ENCODE measurements at places on chromosomes 3 and 15.

DNA sequence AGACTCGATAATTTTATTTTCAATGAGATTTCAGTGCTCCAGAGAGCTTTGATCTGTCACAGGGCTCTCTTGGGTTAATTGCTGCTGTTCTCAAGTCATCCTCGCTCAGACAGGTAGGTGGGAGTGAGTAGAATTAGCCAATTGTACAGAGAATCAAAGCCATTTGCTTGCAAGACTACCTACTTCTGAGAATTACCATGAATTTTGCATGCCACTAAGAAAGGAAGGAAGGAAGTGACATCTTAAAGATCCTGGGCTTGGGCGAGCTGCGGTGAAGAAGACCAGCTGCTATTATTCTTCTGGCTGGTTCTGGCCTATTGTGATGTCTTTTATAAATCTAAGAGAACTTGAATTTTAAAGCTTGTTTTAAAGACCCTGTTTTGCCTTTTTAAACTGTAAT is 154.1 kb upstream of the LPP start:
- DNase-seq = no peak

DNA sequence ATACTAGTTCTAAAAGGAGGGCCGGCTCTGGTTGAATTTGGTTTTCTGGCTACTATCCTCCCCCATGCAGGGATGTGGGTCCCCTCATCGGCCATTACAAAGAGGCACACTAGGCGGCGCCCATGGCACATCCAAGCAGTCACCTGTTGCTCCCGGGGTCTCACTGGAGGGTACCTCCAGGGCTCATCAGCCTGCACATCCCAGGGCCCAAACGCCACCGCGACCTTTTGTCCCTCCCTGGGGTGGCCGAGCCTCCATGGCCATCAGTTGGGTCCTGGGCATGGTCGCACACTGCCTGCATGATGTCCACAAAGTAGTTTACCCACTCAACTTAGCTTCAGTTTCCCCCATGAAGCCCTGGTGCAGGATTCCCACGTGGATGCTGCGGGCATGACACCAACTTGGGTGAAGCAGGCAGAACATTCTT is 28.3 kb downstream of the IDH3A start:
- no peak for DNase-seq

DNA sequence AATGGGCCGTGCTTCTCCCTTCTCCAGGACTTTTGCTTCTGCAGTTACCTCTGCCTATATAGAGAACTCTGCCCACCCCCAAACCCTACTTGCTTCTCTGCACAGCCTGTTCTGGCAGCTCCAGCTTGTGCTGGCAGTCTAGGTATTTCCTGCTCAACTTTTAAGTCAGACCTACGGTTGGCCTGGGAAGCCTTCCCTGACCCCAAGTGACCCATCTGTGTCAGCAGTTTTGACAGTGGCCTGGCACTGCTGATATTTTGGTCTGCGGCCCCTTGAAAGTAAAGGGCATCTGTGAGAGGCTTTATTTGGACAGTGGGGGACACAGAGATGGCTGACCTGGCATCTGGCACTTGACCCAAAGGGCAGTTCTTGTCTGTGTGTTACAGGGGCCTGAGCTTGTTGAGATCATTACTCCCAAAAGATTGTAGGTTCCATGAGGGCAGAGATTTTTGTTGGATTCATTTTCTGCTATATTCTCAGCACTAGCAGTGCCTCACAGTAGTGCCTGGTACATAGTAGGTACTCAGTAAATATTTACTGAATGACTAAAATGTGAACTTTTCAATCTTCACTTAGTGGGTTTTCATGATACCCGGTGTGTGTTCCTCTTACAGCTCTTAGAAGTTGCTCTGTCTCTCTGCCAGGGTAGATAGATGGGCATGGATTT is 55.2 kb upstream of the TRAK1 start:
- DNase-seq = no peak

- DNase-seq = no peak
Measured at GRCh38 chr3:10173095-10173925, 8.6 kb downstream of the IRAK2 start.

GRCh38 chr3:38084334-38085310 is 45.6 kb downstream of the DLEC1 start:
- no peak for DNase-seq

DNA sequence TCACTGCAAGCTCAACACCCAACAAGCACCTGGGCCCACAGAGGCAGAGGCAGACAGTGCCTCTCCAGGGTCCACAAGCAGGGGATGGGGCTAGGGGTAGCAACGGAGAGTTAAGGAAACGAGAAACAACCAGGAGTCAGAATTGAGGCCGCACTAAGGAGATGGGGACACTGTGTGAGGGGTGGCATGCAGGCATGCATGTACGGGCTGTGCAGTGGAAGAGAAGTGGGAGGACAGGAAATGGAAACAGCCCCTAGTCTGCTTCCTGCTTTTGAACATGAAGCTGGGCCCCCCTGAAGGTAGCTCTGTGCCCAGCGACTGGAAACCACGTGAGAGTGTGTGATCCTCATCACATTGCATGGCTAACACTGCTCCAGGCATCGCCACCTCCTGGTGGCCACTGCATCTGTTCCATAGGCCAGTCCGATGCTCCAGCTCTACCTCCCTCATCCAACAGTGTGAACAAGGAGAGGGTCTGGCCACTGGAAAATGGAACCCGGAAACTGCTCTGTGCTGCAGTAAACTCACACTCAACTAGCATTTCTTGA is 44.0 kb downstream of the XXYLT1 start:
- peak; percentile 49 for DNase-seq

GRCh38 chr3:102532901-102533300 is 98.1 kb downstream of the ZPLD1 start:
- DNase-seq = no peak

DNA sequence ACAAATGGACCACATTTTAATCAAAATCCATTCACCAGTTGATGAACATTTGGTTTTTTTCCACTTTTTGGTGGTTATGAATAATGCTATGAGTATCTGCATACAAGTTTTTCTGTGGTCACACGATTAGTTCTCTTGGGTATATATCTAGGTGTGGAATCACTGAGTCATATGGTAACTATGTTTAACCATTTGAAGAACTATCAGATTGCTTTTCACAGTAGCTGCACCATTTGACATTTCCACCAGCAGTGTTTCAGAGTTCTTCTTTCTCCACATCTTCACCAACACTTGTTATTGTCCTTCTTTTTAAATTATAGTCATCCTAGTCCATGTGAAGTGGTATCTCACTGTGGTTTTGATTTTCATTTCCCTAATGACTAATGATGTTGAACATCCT is 33.3 kb upstream of the ATG7 start:
- DNase-seq = no peak

- DNase-seq = no peak
Measured at GRCh38 chr3:157914882-157915281, 191.3 kb downstream of the SHOX2 start.

DNA sequence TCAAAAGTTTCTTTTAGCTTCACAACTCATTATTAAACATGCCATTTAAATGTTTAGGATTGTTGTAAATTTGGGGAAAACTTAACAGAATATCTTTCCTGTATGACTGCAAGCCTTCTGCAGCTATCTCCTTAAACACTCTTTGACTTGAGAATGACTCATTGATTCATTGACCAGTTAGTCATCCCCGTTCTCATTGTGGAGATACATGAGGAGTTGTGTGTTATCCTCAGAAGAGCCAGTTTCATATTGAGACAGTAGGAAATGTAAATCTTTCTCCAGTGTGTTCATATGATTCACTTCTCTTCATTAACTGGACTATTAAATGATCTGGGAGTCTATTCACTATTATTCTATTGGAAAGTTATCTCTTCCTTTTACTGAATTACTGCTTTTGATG is 83.0 kb downstream of the CRYGS start:
- no peak for DNase-seq

DNA sequence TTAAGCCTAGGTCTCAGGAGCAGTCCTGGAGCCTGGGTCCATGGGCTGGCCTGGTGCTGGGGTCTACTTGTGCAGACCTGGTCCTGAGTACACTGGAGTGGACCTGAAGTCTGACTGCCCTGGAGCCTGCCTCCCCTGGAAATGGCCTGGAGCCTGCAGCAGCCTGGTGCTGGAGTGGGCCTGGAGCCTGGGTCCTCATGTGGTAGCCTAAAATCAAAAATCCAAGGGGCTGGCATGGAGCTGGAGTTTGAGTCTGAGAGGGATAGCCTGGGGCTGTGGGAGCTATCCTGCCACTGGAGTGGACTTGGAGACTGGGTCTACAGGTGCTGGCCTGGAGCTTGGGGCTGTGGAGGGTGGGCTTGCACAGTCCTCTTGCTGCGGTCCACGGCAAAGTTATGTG is 15.0 kb downstream of the FAM227B start:
- DNase-seq = no peak

- no peak for DNase-seq
Measured at GRCh38 chr3:102531686-102532085, 96.9 kb downstream of the ZPLD1 start.

- DNase-seq = no peak
Measured at GRCh38 chr15:74631408-74631807, 15.8 kb downstream of the CLK3 start.

DNA sequence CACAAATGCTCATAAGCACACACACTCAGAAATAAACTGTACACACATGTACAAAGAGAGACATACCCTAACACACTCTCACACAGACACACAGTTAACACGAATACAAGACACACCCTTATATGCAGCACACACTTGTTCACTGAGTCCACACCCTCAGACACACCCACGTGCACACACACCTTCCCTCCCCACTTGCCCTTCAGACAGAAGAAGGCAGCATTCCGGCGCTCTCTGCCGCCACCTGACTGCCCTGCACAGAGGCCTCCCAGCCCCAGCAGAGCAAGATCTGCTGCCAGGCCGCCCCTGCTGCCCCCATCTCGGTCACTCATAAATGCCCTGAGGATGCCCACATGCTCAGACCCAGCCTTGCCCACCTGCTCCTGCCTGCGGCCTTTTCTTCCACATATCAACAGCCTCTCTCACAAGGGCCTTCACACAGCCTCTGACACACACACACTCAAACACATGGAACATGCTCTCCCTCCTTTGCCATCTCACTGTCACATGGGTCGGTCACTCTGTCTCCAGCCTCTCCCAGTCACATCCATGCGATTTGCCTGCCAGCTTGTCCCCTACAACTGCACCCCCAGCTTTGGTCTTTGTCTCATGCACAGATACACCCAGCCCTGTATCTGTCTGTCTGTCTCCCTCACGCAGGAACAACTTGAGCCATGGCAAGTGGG is 71.1 kb downstream of the EPHB3 start:
- no peak for DNase-seq

- no peak for DNase-seq
Measured at GRCh38 chr15:67381416-67382045, 126.9 kb downstream of the IQCH start.
